ENCODE measurements at places on chromosomes 13 and 19.

DNA sequence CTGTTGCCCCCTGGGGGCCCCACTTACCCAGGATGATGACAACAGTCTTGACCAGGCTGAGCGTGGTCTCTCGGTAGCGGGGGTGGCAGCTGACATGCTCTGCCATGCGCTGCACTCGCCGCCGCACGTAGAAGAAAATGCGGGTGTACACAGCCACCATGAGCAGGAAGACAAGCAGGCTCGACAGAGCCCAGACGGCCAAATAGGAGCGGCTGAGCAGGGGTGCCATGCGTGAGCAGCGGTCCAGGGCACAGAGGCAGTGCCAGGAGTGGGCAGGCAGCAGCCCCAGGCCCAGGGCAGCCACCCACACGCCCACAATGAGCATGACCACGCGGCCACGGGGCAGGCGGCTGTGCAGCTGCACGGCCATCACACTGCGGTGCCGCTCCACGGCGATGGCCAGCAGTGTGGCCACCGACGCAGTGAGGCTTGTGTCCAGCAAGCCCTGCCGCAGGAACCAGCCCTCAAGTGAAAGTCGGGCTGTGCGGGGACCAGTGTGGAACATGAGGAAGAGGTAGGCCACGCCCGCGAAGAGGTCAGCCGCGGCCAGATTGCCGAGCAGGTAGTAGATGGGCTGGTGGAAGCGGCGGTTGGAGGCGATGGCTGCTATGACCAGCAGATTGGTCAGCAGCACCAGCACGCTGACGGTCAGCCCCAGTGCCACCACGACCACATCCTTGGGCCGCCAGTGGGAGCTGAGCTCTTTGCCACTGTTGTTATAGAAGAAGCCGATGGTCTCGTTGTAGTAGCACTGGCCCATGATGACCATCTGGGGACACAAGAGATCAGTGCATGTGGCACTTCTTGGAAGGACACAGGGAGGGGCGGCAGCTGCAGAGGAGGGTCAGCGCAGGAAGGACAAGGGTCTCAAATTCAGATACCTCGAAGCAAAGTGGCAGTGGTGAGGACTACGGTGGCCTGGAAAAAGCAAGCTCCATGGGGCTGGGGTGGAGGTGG is 1.2 kb downstream of the LPAR2 start:
- no peaks in the 10 kb centered on the region for H3K27me3 ChIP-seq
- H3K27ac ChIP-seq = peak overlapping the region; percentile 97
- H3K4me3 ChIP-seq = peak overlapping the region; percentile 97
- H3K4me1 ChIP-seq = peaks cover 20% of the 10 kb centered on the region
- peaks cover 39% of the 10 kb centered on the region for H3K36me3 ChIP-seq

DNA sequence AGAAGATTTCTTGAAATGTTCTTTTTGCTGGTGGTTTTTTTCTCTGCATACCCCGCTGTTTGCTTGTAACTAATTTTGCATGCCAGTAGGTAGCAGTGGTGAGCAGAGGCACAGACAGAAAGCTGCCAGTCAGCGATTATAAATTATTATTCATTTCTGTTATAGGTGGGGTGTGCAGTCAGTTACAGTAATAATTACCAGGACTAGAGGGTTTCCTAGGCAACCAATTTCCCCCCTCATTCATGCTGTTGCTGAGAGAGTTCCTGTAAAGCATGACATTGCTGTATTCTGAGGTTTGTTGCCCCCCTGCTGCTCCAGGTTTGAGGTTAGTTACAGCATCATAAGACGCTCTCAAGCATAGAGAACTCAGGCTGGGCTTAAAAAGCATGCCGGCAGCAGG is 104.5 kb downstream of the URI1 start:
- no peaks in the 10 kb centered on the region for H3K27me3 ChIP-seq
- no peak overlapping the region for H3K4me3 ChIP-seq
- H3K27ac ChIP-seq = no peak overlapping the region
- peak; percentile 53 for DNase-seq
- no peaks in the 10 kb centered on the region for H3K4me1 ChIP-seq

DNA sequence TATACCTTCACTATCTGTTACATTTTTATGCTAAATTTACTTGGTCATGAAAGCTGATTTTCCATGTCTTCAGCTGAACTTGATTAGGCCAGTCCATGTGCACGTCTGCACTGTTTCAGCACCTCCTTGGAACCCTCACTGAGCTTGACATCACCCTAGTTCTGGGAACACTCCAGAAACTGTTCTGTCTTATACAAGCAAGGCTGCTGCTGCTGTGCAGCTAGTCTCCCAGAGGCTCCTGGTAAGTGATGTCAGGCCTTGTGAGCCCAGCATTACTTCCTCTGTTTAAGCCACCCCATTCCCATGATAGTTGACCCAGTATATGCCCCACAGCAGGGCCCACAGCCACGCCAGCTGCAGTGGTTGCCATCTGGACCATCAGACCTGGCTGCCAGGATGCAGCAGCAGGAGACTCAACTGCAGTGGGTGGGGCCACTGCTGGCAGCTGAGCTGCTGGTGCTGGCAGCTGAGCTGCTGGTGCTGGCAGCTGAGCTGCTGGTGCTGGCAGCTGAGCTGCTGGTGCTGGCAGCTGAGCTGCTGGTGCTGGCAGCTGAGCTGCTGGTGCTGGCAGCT is 90.5 kb upstream of the AKAP11 start:
- no peaks in the 10 kb centered on the region for H3K27me3 ChIP-seq
- H3K4me1 ChIP-seq = peaks cover 3% of the 10 kb centered on the region
- H3K27ac ChIP-seq = no peak overlapping the region
- no peak for DNase-seq

DNA sequence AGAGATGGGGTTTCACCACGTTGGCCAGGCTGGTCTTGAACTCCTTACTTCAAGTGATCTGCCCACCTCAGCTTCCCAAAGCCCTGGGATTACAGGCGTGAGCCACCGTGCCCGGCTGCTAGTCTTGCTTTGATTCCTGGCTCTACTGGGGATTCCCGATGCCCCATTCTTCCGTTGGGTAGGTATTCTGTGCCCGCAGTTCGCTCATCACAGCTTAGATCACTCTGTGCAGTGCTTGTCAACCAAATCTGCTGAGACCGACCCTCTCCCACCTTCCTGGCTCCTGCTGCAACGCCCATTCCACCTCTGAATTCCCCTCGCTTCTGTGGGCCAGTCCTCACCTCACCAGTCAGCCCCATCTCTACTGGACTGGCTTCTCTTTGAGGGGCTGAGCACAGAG is 4.6 kb upstream of the ZNF414 start:
- H3K27me3 ChIP-seq = no peaks in the 10 kb centered on the region
- no peak for DNase-seq
- H3K36me3 ChIP-seq = peaks cover 18% of the 10 kb centered on the region

- H3K36me3 ChIP-seq = no peaks in the 10 kb centered on the region
- H3K4me3 ChIP-seq = peak overlapping the region; percentile 78
- H3K27me3 ChIP-seq = no peaks in the 10 kb centered on the region
- H3K4me1 ChIP-seq = peaks cover 20% of the 10 kb centered on the region
Measured at GRCh38 chr13:73521290-73521624, 462.5 kb downstream of the KLF5 start.

GRCh38 chr13:39531646-39532045 is 71.3 kb downstream of the LHFPL6 start:
- H3K27ac ChIP-seq = no peak overlapping the region
- no peaks in the 10 kb centered on the region for H3K36me3 ChIP-seq
- no peaks in the 10 kb centered on the region for H3K4me1 ChIP-seq
- peaks cover 5% of the 10 kb centered on the region for H3K27me3 ChIP-seq

All from activated CD4-positive, alpha-beta T cell treated with anti-CD3 and anti-CD28 coated beads, Interleukin-2, amount 10 ng/mL, durations not matched to agents 24 days and 14 days (primary cell).